Activated T-helper 17 cell treated with anti-CD3 and anti-CD28 coated beads, Interleukin-2, amount 50 U/mL, for 72 hours (primary cell): ENCODE measurements at places on chromosomes 7 and 10.
A peak's percentile ranks its signal among the peaks of the same experiment; 100 is the strongest.

DNA sequence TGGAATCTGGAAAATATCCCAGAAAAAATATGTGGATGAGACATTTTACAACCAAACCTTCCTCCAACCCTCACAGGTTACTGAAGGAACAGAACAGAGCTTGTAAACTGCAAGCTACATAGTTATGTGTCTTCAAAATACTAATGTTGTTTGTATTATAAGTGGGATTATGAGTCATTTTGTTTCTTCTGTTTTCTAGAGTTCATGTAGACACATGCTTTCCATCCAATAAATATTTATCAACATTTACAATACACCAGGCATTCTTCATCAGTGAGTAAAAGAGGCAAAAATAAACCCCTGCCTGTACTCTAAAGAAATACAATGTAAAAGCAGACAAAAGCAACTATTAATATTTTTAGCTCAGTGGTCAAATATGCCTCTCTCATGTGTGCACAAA is 38.0 kb upstream of the TES start:
- no peak for ATAC-seq

GRCh38 chr7:22996470-22996869 is 17.5 kb downstream of the HYCC1 start:
- ATAC-seq, result peak; percentile 57

DNA sequence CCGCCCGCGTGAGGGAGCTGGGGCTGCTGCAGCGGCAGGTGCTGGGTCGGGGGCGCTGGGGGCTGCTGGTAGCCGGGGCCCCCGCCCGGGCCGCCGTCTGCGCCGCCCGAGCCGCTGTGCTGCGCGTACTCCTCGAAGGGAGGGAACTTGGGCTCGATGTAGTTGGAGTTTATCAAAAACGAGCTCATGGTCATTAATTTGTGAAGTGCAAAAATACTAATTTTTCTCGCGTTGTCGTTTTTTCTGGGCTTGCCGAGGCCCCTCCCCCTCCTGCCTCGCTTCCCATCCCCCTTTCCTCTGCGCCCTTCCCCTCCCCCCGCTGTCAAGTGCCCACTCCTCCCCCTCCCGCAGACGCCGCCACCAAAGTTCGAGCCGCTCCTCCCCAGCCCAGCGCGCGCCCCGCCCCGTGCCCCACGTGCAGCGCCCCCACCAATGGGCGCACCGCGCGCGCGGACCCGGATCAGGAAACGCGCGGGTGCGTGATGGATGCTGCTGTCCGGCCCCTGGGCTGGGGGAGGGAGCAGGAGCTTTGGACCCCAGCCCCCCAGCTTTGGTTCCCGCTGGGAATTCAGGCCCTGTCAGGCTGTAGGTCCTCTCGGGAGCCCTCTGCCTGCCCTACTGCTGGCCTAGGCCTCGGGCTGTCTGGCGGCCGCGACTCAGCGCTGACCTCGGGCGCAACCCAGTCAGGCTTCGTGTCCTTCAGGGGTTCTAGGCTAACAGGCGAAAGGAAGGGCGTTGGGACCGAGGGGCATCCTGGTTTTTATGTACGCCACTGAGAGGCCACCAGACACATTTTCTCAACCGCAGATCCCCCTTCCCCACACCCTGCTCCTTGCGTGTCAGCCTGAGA is at the start of gene HOXA4:
HOXA4 (minus strand) TSS at position 218 of the 850 bp plus-strand sequence; CDS start at position 194, 24 bp downstream.
- ATAC-seq, result peak; percentile 88

DNA sequence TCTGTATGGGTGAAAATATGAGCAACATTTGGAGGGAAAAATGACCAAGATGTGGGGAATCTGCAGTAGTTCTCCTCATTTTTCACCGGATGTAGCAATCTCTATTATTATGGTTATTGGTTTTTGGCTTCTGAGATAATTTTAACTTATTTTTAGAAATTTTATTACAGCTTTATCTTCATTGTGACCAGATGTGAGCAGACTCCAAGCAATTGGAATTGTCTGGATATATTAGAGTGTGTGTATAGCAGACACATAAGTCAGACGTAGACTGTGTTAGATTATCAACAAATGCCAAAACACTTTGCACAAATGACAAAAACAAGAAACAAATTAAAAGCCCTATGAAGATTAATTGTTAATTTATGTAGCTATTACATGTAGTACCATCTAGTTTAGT is 249.1 kb downstream of the DNAJB9 start:
- ATAC-seq, result no peak

DNA sequence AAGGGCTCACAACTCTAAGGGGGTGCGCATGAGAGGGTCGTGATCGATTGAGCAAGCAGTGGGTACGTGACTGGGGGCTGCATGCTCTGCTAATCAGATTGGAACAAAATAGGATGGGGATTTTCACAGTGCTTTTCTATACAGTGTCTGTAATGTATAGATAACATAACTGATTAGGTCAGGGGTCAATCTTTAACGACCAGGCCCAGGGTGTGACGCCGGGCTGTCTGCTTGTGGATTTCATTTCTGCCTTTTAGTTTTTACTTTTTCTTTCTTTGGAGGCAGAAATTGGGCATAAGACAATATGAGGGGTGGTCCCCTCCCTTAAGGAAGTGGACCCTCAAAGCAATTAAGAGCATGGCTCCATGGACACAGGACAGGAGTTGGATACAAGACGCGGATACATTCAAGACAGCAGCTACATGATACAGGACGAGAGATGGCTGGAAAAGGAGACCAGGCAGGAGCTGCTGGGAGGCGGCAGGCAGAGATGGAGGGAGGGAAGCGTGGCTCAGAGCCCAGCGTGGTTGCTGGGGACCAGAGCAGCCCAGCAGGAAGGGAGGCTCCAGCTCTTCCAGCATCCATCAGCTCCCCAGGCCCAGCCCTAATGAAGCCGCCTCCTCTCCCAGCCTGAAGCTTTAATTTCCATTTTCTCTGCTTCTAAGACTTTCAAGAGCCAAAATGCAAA is 31.6 kb downstream of the GSDME start:
- ATAC-seq, result no peak
